Body of pancreas (tissue), 4 donors: ENCODE measurements at places on chromosomes 2 and 18. TPM values are rescaled to one million over a fixed set of nuclear protein-coding genes. Genes with fewer than 3 reads are reported as not detected.

DNA sequence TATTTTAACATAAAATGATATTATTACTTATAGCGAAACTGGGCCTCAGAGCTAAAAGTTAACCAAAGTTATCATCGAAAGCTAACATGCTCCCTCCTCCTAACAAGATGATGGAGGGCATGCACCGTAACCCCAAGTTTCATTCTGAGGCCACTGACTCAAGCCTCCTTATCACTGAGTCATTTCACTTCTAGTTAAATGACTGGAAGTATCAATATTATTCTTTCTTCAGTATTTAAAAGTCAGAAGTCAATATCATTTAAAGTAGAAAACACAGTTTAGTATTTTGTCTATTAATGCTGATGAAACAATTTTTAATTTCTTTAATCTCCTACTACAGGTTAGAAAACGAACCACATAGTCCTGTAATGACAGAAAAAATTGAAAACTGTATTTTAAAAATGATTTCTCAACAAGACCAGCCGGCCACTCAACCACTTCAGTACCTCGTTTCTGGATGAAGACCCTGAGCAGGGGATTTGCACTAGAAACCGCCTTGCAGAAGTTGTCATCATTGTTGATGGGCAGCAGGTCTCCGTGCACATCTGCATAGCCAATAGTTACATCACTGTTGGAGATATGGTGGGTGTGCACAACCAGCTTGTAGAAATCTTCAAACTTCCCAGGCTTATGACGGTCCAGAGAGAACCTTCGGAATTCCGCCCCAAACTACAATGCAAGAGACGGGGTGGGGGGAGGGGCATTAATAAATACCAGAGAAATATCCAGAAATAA, 44.9 kb downstream of the PARD6G start:
- H3K27ac ChIP-seq = no peak overlapping the region
- no peaks in the 10 kb centered on the region for H3K36me3 ChIP-seq
- H3K4me1 ChIP-seq = no peaks in the 10 kb centered on the region
- H3K27me3 ChIP-seq = no peaks in the 10 kb centered on the region
- DNase-seq = no peak
- H3K4me3 ChIP-seq = no peak overlapping the region

GRCh38 chr2:64112016-64112415, 32.2 kb downstream of the PELI1 start:
- no peak overlapping the region for H3K4me3 ChIP-seq
- peak overlapping the region; percentile 7 for H3K27ac ChIP-seq
- peaks cover 62% of the 10 kb centered on the region for H3K4me1 ChIP-seq
- no peaks in the 10 kb centered on the region for H3K36me3 ChIP-seq
- DNase-seq = no peak

DNA sequence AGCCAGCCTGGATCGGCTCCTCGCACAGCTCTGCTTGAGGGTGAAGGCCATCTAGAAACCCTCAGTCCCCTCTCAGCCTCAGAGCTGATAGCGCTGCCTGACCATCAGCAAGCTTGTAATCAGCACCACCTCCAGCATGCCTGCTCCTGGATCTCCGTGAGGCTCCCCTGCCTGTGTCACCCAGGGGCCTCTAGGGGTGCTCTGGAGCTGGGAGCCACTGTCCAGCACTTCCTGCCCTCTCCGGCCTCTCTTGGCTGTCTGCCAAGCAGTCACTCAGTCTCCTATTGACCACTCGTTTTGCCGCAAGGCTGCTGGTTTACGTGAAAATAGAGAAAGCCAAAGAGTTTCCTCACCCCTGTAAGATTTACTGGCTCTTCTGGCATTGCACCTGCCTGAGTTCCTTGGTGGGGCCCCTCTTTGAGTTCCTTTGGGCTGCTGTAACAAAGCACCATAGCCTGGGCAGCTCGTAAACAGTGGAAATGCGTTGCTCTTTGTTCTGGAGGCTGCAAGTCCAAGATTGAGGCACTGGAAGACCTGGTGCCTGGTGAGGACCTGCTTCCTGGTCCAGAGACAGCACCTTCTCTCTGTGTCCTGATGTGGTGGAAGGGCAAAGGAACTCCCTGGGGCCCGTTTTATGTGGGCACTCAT, 17.9 kb downstream of the CAPN10 start:
- no peaks in the 10 kb centered on the region for H3K36me3 ChIP-seq
- no peak overlapping the region for H3K4me3 ChIP-seq
- H3K27ac ChIP-seq = peak overlapping the region; percentile 47
- H3K27me3 ChIP-seq = no peaks in the 10 kb centered on the region
- peaks cover 9% of the 10 kb centered on the region for H3K4me1 ChIP-seq

- no peak overlapping the region for H3K4me3 ChIP-seq
- no peaks in the 10 kb centered on the region for H3K27me3 ChIP-seq
- no peak for DNase-seq
- H3K27ac ChIP-seq = no peak overlapping the region
- H3K36me3 ChIP-seq = no peaks in the 10 kb centered on the region
- H3K4me1 ChIP-seq = no peaks in the 10 kb centered on the region
Measured at GRCh38 chr2:173300458-173300857, 54.2 kb upstream of the CDCA7 start.

LIMS3 gene
- total RNA-seq = 4.7 TPM

RAB27B gene
- total RNA-seq = 0.66 TPM

GRCh38 chr2:212945526-212945925, 205.9 kb downstream of the IKZF2 start:
- H3K36me3 ChIP-seq = no peaks in the 10 kb centered on the region
- peaks cover 10% of the 10 kb centered on the region for H3K4me1 ChIP-seq
- no peak for DNase-seq
- H3K27ac ChIP-seq = no peak overlapping the region

DNA sequence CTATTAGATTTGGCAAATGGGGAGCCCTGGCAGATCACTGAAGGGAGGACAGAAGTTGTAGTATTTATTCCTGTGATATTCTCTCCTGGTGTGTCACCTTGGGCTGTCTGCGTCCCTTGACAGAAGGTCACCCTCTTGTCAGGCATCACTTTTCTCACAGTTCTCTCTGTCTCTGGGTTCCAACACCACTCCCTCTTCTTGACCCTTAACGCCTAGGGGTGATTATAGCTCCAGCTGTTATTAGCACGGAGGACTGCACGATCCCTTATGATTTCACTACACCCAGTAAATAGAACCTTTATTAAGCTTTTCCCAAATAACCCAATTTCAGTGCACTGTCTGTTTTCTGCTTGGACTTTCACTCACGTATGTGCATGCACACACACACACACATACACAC, 166.3 kb upstream of the TNP1 start:
- no peaks in the 10 kb centered on the region for H3K27me3 ChIP-seq
- H3K4me3 ChIP-seq = no peak overlapping the region
- no peak for DNase-seq
- H3K27ac ChIP-seq = no peak overlapping the region

GRCh38 chr2:38233231-38233983, 143.7 kb downstream of the ATL2 start:
- DNase-seq = no peak
- H3K4me1 ChIP-seq = no peaks in the 10 kb centered on the region
- H3K27me3 ChIP-seq = no peaks in the 10 kb centered on the region

PSMD1 gene
- total RNA-seq = 27.4 TPM

DNA sequence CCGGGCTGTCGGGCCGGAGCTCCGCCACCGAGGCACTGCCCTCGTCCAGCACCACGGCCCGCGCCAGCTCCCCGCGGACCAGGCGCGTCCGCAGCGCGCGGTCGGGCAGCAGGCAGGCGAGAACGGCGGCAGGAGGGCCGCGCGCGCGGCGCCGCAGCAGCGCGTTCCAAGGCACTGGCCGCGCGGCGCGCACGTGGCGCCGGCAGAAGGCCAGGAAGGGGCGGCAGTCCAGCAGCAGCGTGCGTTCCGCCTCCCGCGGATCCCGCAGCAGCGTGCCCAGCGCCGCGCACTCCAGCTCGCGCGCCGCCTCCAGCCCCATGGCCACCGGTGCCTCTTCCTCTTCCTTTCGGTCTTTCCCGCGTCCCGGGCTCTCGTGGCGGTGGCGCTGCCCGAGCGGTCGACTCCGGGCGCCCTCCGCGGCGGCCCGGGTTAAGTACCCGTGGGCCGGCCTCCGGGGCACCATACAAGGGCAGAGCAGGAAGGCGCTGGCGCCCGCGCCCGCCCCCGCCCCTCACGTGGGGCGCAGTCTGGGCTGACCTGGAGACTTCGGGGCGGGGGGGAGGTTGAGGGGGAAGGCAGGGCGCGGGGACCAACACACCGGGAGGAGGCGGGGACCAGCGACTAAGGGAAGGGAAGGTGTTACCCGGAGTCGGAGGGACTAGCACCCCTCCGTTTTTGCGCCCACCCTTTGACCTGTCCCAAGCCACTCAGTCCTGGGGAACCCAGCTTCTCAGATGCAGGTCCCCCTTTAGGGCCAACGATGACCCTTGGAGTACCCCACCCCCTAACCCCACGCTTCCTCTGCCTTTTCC, at the start of gene DUSP2:
Gene DUSP2 (minus strand): TSS at position 405 of the 812 bp plus-strand sequence. CDS start 86 bp downstream, at position 319.
- H3K4me1 ChIP-seq = peaks cover 24% of the 10 kb centered on the region
- no peaks in the 10 kb centered on the region for H3K36me3 ChIP-seq
- DNase-seq = peak; percentile 84
- peak within 1 kb of the TSS; percentile 15 for H3K27ac ChIP-seq
- H3K27me3 ChIP-seq = no peaks in the 10 kb centered on the region

DNA sequence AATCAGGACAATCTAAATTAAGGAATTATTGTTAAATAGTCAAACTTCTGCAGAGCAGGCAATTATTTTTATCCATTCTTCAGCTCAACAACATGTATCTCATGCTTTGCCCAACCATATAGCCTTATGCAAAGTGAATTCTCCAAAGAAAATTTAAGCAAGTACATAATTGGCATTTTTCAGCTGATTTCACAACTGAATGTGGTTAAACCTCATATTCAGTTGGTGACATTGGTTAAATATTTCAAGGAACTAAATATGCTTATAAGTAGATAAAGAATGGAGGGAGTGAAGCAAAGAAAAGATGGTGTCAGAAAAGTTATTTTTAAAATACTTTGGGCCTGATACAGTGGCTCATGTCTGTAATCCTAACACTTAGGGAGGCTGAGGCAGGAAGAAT, 816.2 kb downstream of the NRXN1 start:
- DNase-seq = no peak
- no peaks in the 10 kb centered on the region for H3K27me3 ChIP-seq
- H3K4me1 ChIP-seq = no peaks in the 10 kb centered on the region
- H3K36me3 ChIP-seq = no peaks in the 10 kb centered on the region
- no peak overlapping the region for H3K4me3 ChIP-seq

- no peaks in the 10 kb centered on the region for H3K27me3 ChIP-seq
- H3K4me3 ChIP-seq = no peak overlapping the region
- no peak overlapping the region for H3K27ac ChIP-seq
- peaks cover 14% of the 10 kb centered on the region for H3K4me1 ChIP-seq
Measured at GRCh38 chr2:157830266-157830665, 45.9 kb downstream of the ACVR1 start.

GRCh38 chr18:61076986-61077385, 256.2 kb upstream of the CDH20 start:
- no peaks in the 10 kb centered on the region for H3K36me3 ChIP-seq
- no peaks in the 10 kb centered on the region for H3K27me3 ChIP-seq
- no peak overlapping the region for H3K27ac ChIP-seq
- H3K4me1 ChIP-seq = no peaks in the 10 kb centered on the region
- no peak overlapping the region for H3K4me3 ChIP-seq
- no peak for DNase-seq

ROCK1 gene
- 43.1 TPM for total RNA-seq

SIX3 gene
- total RNA-seq = 0.52 TPM

- no peaks in the 10 kb centered on the region for H3K4me1 ChIP-seq
- H3K36me3 ChIP-seq = no peaks in the 10 kb centered on the region
- H3K27ac ChIP-seq = peak overlapping the region; percentile 34
- no peak for DNase-seq
Measured at GRCh38 chr2:58107803-58108710, 61.5 kb downstream of the VRK2 start.

DNA sequence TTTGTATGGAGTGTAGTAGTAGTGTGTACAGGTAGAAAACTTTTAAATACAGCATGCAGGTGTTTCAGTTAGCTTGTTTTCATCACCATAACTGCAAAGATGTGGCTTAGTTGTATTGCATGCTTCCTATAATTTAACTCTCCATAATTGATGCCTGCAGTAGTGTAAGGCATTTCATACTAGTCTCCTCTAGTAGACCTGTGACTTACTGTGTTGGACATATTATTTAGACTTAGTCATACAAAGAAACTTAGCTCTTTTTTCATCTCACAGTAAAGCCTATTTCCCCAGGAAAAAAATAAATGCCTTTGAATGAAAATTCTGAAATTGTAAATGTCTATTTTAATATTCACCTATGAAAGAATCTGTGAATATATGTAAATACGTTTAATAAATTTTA, 52.8 kb upstream of the TWSG1 start:
- no peak overlapping the region for H3K4me3 ChIP-seq
- H3K4me1 ChIP-seq = no peaks in the 10 kb centered on the region
- DNase-seq = no peak
- no peaks in the 10 kb centered on the region for H3K36me3 ChIP-seq
- no peaks in the 10 kb centered on the region for H3K27me3 ChIP-seq

DNA sequence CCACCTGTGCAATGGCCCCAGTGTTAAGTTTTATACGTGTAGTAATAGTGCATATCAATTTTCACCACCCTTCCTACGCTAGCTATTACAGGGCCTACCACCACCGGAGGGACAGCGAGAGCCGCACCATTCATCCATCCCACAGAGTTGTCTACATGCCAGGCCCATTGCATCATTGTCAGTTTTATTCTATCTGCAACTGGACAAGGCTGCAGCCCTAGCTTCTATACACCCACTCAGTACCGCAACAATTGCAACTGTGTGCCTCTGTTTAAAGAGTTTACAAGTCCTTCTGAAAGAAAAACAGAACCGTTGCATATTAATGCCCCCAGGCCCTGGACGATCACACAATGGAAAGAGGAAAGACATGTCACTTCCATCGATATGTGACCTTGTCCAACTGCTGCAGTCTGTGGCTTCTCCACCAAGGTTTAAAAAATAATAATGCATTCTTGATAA, 58.6 kb downstream of the ZEB2 start:
- no peak overlapping the region for H3K27ac ChIP-seq
- no peaks in the 10 kb centered on the region for H3K4me1 ChIP-seq
- peak; percentile 32 for DNase-seq
- H3K27me3 ChIP-seq = no peaks in the 10 kb centered on the region
- H3K36me3 ChIP-seq = no peaks in the 10 kb centered on the region
- no peak overlapping the region for H3K4me3 ChIP-seq

TEX44 gene
- total RNA-seq = not detected

GRCh38 chr18:192801-193200, 34.4 kb downstream of the USP14 start:
- H3K4me1 ChIP-seq = peaks cover 16% of the 10 kb centered on the region
- DNase-seq = no peak
- H3K4me3 ChIP-seq = no peak overlapping the region
- no peak overlapping the region for H3K27ac ChIP-seq
- H3K27me3 ChIP-seq = no peaks in the 10 kb centered on the region

- H3K4me1 ChIP-seq = no peaks in the 10 kb centered on the region
- H3K36me3 ChIP-seq = no peaks in the 10 kb centered on the region
- H3K27me3 ChIP-seq = no peaks in the 10 kb centered on the region
- DNase-seq = no peak
- no peak overlapping the region for H3K4me3 ChIP-seq
Measured at GRCh38 chr2:79833235-79833878, 320.5 kb downstream of the CTNNA2 start.

LIMS1 gene
- 19.1 TPM for total RNA-seq
